ENCODE measurements at places on chromosomes 12 and 14.

DNA sequence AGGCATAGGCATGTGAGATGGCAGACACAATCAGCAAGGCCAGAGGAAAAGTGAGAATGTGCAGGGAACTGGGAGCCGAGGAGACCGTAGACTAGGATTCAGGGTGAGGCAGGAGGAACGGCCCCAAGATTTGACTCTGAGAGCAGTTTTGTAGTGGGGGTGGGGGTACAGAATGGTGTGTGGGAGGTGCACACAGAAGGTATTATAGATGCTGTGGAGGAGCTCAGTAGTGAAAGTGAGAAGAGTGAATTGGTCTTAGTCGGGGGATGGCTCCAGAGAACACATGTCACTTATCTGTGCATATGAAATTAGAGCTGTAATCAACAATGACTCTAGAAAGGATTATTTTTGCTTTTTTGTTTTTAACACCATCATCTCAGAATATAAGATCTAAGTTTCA, 11.9 kb downstream of the ZNF664 start:
- no peak for DNase-seq

DNA sequence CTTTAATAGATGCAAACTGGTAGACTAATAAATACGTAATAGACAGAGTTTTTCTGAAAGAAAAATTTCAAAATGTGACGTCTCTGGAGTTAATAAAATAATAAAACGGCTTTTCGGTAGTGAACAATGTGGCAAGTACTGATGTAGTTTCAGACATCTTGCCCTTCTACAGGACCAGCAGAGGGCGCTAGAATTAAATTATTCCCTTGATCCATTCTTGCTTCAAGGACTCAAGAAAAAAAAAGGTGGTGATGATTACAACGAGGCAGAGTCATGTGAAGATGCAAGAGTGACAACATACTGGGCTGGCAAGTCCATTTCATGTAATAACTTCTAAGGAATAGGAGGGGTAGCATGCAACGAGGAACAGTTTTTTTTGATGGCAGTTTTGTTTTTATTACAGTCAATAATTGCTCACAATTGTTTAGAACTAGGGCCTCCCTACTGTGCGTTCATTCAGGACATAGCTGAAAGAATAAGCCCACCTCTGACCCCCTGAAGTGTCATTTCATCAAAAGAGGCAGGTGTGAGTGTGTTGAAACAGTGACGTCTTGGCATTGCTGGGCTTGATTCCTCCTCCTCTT, 101.0 kb upstream of the GZMB start:
- DNase-seq = no peak

DNA sequence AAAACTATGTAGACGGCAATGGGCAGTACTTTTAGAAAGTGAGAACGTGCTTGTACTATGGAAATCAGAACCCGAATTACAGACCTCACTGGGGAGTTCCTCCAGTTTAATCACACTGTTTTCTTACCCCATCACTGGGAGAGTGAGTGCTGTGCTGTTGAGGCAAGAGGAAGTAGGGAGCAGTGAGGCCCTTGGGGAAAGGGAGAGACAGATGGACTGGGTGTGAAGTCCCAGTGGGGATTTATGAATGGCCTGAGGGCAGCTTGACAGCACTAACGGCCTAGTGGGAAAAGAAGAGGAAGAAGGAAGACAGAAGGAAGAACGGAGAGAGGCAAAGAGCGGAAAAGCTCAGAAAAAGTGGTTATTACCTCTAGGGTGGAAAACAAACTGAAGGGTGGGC, 5.7 kb downstream of the MCRS1 start:
- no peak for DNase-seq

GRCh38 chr12:3636328-3636727, 116.6 kb downstream of the CRACR2A start:
- DNase-seq = no peak

- DNase-seq = no peak
These were observed 349.4 kb downstream of the PDZRN4 start for GRCh38 chr12:41537522-41537921.

GRCh38 chr14:92451245-92451644, 62.3 kb upstream of the RIN3 start:
- no peak for DNase-seq

- DNase-seq = no peak
These were observed 238.0 kb downstream of the CHST11 start for GRCh38 chr12:104694711-104695110.

DNA sequence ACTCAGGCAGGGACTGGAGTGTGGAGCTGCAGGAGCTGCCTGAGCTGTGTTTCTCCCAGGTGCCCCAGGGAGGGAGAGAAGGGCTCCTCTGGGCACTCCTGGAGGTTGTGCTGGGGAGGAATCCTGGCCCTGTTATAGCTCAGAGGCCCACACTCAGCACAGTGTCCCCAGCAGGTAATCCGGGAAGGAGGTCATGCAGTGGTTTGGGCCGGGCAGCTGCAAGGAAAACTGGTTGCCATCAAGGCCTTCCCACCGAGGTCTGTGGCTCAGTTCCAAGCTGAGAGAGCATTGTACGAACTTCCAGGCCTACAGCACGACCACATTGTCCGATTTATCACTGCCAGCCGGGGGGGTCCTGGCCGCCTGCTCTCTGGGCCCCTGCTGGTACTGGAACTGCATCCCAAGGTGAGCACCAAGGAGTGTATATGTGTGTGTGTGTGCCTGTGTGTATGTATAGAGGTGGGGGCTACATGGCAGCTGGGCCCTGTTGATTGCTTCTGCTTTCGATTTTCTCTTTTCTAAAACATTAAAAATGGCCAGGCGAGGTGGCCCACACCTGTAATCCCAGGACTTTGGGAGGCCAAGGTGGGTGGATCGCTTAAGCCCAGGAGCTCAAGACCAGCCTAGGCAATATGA, 2.0 kb downstream of the AMHR2 start:
- DNase-seq = no peak

DNA sequence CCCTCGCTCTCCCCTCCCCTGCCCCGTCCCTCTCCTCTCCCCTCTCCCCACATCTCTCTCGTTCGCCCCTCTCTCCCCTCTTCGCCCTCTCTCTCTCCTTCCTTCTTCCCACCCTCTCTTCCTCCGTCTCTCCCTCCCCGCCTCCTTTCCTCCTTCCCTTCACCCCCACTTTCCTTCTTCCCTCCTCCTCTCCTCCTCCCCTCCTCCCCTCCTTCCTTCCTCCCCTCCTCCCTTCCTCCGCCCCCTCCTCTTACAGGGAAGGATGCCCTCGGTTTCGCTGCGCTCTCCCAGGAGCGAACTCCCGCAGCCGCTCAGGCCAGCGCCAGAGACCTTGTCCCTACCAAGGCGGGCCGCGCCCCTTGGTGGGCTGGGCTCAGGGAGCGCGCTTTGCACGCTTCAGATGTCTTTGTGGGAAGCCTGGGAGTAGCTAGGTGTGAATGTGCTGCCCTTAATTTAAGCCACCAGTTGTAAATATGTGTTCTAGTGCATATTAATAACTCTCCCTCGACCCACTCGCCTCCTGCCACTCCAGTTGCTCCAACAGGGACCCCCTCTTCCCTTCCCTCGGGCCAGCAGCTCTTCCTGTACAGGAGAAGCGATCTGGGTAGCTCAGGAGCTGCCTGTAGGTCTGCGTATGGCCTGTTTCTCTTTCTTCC, 13.3 kb upstream of the MAP3K9 start:
- no peak for DNase-seq

GRCh38 chr14:101836135-101836534, 74.6 kb downstream of the PPP2R5C start:
- DNase-seq = no peak

DNA sequence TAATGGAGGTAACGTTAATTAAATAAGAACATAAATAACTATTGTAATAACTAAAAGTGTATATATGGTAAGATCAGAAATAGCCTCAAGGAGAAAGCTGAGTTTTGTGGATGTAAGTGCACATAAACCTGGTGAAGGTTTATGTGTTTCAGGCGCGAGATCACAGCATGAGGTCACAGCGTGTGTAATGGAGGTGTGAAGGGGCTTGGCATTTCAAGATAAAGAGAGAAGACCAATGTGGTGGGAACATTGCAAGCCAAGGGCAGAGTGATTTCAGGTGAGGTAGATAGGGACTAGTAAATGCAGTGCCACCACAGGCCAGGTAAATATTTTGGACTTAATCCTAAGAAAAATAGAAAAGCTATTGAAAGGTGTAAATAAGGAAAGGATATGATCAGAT, 21.7 kb upstream of the KICS2 start:
- DNase-seq = no peak

DNA sequence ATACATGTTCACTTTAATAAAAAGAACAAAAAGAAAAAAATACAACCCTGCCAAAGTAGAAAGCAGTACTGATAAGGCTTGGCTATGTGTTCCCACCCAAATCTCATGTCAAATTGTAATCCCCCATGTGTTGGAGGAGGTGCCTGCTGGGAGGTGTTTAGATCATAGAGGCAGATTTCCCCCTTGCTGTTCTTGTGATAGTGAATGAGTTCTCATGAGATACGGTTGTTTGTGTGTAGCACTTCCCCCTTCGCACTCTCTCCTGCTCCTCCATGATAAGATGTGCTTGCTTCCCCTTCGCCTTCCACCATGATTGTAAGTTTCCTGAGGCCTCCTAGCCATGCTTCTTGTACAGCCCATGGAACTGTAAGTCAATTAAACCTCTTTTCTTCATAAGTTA, 59.9 kb downstream of the USP15 start:
- no peak for DNase-seq

GRCh38 chr14:104106471-104106991, 21.0 kb downstream of the ASPG start:
- DNase-seq = no peak

DNA sequence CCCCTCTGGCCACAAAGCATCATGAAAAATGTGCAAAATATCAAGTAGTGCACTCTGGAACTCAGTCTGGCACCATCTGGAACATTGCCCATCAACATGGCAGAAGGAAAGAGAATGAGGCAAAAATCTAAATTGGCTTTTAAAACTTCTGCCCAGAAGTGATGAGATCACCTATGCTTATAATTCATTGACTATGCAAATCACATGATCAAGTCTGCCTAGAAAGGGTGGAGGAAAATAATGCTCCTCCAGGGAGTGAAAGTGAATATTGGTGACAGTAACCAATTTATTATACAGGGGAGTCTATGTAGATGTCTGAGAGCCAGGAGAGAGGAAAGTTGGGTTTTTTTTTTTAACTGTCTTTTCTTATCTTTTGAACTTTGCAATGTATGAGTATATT, 73.3 kb upstream of the HIF1A start:
- no peak for DNase-seq

Data from left forelimb (tissue), 1 donor.